LHCN-M2 (cell line): ENCODE measurements at places on chromosomes 13 and 19.
A peak's percentile ranks its signal among the peaks of the same experiment; 100 is the strongest.

GRCh38 chr19:48473161-48473966, 4.2 kb downstream of the CYTH2 start:
- no peak for DNase-seq

- no peak for DNase-seq
Measured at GRCh38 chr19:2170987-2171348, 7.2 kb downstream of the DOT1L start.

GRCh38 chr13:34358811-34359513, 541.0 kb downstream of the RFC3 start:
- peak; percentile 86 for DNase-seq

GRCh38 chr13:111853721-111854120, 213.2 kb upstream of the SOX1 start:
- no peak for DNase-seq

- DNase-seq: peak; percentile 84
Measured at GRCh38 chr13:51728972-51729371, 75.0 kb downstream of the DHRS12 start.

DNA sequence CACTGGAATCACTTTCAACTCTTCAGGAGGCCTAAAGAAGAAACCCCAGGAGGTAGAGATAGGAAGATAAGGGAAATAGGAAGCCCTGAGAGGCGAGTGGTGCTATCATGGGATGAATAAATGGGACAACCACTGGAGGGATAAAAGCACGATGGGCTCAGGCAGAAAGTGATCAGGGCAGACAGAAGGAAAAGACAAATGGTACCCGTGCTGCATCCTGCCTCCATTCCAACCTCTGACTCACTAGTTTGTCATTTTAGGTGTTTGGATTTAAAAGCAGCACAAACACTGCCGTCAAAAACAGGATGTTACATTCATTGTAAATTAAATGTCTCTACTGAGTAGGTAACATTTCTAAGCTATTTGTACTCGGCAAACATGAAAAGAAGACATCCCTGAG, 314.3 kb upstream of the HTR2A start:
- peak; percentile 54 for DNase-seq

- peak; percentile 43 for DNase-seq
Measured at GRCh38 chr13:31012655-31013024, 80.2 kb downstream of the TEX26 start.

DNA sequence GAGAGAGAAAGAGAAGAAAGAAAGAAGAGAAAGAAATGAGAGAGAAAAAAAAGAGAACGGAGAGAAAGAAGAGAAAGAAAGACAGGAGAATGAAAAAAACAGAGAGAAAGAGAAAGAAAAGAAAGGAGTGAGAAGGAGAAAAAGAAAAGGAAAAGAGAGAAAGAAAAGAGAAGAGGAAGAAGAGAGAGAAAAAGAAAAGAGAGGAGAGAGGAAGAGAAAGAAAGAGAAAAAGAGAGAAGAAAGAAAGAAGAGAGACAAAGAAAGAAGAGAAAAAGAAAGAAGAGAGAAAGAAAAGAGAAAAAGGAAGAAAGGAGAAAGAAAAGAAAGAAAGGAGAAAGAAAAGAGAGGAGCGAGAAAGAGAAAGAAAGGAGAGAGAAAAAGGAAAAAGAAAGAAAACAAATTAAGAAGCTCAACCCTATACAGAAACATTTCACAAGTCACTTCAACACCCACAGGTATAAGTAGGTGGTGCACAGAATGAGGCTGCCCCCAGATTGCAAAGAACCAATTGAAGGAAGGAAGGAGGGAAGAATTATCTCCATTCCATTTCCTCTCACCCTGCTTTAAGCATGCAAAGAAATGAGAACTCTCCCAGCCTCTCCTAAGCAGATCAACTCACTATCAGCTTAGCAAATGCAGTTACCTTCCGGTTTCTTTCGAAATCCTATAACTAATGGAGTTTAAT, 98.8 kb upstream of the CACNA1A start:
- DNase-seq: no peak

DNA sequence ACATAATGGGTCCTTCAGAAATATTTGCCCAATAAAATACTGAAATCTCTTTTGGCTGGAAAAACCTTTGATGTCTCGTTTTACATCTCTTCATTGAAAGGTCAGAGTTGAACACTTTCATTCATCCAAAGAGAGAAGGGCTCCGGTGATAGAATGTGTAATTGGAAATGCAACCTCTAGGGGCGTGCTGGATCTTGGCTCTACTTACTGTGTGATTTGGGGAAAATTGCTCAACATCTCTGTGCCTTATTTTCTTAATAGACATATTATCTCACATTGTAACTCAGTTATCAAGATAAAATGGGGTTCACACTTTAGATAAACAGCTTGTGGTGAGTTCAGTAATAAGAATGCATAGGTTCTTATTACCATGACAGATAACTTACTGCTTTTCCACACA, 1444.1 kb downstream of the SLITRK5 start:
- no peak for DNase-seq

DNA sequence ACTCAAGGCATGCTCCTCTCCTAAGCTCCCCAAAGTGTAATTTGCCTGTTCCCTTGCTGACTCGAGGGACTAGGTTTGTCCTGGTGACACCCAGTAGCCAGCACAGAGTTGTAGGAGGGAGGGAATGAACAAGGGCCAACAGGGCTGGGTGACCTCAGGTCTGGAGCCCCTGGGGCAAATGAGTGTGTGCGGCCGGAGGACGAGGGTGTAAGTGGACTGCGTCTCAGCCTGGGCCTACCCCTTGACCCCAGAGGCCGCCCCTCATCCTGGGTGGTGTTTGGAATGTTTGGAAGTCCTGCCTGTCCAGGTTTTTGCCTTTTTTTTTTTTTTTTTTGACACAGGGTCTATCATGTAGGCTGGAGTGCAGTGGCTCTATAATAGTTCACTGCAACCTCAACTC, 1.3 kb upstream of the ZNF653 start:
- no peak for DNase-seq

DNA sequence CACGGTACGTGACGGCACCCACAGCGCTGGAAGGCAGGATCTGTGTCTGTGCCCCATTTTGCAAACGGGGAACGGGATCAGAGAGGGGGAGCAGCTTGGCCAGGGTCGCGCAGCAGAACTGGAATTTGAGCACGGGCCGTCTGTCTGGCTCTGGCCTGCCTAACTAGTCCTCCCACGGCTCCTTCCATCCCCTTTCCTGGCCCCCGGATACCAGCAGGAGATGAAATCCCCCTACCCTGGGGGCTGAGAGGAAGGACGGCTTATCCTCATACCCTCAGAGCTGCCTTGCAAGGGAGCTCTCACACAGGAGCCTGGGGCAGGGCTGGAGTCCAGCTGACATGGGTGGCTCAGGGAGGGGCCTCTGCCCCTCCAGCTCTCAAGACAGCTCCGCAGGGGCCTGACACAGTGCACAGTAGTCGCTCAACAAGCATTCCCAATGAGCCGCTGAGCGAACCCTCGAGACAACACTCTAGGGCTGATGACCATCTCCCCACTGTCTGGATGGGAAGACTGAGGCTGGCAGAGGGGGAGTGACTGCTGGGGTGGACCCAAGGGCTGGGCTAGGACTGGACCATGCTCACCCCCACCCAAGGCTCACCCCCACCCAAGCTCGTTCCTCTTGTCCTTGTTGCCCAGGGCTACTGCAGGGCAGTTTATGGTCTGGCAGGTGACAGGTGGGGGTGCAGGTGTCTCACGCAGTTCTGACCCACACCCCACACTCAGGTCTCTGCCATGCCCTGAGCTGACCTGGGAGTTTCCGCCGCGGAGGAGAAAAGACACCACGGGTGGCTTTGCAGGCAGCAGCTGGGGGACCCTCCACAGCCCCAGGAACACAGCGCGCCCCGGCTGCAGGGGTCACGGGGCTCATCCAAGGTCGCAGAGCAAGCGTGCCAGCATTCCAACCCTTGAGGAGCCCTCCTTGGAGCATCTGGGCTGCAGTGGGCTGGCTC, 4.0 kb downstream of the ZBTB7A start:
- DNase-seq: no peak

DNA sequence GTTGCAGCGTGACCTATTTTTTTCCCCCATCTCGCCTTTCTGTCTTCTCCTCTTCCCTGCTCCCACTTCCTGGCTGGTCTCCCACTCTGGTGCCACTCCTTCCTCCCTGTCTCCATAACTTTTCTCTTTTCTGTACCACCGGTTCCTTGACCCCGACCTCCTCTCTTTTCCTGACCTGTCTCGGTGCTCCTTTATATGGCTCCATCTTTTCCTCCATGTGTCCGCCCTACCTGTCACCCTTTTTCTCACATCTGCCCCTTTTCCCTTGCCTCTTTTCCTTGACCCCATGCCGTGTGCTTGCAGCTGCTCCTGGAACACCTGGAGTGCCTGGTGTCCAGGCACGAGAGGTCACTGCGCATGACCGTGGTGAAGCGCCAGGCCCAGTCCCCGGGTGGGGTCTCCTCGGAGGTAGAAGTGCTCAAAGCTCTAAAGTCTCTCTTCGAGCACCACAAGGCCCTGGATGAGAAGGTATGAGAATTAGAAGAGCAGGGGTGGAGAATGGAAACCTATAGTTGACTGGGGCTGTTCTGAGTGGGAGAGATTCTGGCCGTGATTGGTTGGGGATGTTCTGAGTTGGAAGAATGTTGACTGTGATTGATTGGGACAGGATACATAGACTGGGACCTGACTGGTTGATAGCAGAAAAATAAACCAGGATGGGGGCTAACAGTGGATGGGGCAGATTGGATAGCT, 9.3 kb downstream of the PPFIA3 start:
- no peak for DNase-seq

DNA sequence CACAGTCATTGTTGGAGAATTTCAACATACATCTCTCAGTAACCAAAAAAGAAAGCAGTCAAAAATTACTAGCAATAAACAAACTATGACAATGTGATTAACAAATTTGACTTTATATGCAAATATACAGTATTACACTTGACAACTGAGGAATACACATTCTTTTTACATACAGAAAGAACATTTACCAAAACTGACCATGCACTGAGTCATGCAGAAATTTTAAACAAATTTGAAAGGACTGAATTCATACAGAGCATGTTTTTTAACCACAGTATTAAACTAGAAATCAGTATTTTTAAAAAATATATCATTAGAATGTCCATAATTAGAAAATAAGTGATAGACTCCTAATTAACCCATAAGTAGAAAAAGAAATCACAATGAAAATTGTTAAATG, 420.1 kb downstream of the TBC1D4 start:
- no peak for DNase-seq

- DNase-seq: peak; percentile 12
Measured at GRCh38 chr19:52536448-52536800, 9.0 kb downstream of the ZNF808 start.

DNA sequence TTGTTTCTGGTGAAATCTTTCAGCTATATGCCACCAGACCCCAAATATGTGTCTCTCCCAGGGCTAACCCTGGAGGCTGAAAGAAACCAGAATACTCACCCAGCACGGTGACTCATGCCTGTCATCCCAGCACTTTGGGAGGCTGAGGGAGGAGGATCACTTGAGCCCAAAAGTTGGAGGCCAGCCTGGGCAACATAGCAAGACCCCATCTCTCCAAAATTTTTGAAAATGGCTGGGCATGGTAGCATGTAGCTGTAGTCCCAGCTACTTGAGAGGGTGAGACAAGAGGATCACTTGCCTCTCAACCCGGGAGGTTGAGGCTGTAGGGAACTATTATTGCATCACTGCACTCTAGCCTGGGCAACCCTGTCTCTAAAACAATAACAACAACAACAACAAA, 76.1 kb upstream of the UQCRFS1 start:
- no peak for DNase-seq

GRCh38 chr13:44306371-44307192, 67.0 kb upstream of the SERP2 start:
- DNase-seq: peak; percentile 94

GRCh38 chr19:15178629-15179308, 22.0 kb downstream of the NOTCH3 start:
- DNase-seq: no peak

DNA sequence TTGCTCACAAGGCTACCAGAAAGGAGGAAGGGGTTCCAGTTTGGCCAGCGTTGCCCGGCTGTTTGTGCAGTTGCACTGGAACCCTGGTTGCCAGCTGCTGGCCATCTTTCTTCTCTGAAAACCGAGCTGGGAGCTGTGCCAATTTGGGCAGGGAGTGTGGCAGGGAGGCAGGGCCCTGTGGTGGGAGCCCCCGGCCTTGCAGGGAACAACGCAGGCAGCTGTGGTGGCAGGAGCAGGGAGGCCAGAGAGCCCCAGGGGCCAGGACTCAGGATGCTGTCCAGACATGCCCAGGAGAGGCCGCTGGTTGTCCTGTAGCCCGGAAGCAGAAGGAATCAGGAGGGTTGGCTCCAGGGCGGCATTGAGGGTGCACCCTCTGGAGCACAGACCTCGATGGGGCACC, 4.8 kb downstream of the KMT5C start:
- peak; percentile 90 for DNase-seq

GRCh38 chr13:30807392-30807791, 72.0 kb downstream of the ALOX5AP start:
- DNase-seq: no peak

DNA sequence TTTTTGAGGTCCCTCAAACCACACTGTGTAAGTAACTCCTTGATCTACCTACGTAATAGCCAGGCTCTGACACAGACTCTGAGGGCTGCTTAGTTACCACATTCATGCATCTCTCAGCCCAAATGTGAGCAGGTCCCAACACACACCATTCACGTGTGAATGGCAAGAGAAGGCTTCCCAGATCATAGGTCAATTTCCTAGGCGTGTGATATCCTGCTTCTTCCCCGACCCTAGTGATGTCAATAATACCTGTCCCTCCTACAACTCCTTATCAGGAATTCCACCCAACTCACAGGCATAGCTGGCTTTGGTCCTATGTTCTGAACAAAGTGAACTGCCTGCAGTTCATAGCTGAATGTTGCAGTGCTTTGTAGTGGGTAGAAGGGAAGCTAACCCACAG, 334.5 kb downstream of the RFC3 start:
- DNase-seq: no peak

DNA sequence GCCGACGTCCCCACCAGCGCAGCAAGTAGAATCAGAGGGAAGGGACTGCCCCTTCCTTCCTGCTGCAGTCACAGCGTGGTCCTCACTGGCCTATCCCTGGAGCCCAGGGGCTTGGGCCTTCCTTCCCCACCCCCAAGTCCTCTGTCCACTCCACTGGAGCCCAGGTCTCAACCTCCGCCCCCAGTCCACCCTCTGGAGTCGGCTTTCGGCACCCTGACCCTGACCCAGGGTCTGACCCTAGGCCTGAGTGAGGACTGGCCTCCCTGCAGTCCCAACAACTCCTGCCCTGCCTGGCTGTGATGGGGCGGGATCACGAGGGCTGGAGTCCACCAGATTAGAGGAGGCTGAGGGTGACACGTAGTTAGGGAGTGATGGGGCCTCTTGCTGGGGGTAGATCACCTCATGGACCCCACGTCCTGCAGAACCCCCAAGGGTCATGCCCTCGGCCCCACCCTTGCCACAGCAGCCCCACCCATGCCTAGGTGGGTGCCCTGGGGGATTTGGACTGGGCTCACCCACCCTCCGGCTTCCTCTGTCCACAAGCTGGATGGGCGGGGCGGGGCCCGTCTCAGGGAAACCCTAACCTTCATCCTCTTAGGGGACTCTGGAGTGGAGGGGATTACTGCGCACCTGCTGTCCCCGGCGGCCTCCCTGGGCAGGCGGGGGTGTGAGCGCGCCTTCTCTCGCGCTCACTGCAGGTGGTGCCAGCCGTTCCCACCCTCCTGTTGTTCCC, 3.8 kb downstream of the RAX2 start:
- DNase-seq: no peak

- DNase-seq: no peak
Measured at GRCh38 chr13:103203735-103204330, 137.6 kb upstream of the SLC10A2 start.
